ENCODE measurements at places on chromosomes 3 and 15.
A peak's percentile ranks its signal among the peaks of the same experiment; 100 is the strongest.

DNA sequence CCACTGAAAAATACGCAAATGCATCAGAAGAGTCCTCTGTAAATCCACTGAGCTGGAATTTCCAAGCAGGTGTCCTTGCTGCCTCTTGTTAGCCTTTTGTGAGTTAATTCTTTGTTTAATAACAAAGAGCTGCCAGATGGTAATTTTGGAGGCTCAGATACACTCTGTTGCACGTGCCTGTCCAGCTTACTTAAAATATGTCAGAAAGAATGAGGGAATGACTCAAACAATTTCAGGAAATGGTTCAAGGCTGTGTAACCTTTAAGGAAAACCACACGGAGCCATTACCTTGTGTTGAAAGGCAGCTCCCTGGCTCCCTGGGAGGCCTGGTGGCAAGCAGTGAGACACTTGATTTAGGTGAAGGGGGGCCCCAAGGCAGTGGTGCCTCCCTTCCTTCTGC, 302.2 kb upstream of the CTDSPL start:
- DNase-seq = no peak

GRCh38 chr3:45639044-45639392, 44.5 kb downstream of the LIMD1 start:
- no peak for DNase-seq

DNA sequence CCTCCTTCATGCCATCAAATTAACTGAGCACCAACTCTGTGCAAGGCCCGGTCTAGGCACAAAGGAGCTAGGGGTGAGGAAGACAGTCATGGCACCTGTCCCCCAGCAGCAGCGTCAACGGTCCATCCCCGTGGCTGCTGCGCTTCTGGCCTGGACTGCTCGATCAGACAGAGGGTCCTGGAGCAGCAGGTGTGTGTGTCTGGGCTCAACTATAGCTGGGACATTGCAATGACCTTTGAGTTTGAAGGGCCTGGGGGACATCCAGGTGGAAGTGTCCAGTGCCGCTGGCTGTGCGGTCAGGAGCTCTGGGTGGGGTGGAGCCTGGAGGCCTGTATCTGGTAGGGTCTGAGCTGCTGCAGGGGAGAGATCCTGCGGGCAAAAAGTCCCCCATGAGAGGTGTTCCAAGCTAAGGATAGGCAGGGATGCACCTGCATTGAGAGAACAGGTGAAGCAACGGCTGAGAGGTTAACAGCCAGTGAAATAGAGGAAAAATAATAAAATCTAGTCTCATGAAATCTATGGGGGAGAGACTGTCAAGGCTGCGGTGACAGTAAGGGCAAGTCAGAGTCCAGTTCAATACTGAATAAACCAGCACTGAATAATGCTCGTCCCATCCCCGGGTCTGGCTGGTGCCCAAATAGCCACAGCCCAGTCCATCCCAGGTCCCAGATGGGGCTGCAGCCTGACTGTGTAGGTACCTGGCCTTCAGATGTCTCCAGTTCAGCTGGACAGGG, 25.4 kb upstream of the SLC41A3 start:
- no peak for DNase-seq

GRCh38 chr15:77243135-77243534, 172.2 kb upstream of the TSPAN3 start:
- no peak for DNase-seq

GRCh38 chr3:25618028-25618427, 46.7 kb downstream of the TOP2B start:
- no peak for DNase-seq

- no peak for DNase-seq
Observed at GRCh38 chr15:80559320-80559693, 135.8 kb upstream of the ABHD17C start.

GRCh38 chr15:81911022-81911971, 134.5 kb downstream of the MEX3B start:
- DNase-seq = no peak

DNA sequence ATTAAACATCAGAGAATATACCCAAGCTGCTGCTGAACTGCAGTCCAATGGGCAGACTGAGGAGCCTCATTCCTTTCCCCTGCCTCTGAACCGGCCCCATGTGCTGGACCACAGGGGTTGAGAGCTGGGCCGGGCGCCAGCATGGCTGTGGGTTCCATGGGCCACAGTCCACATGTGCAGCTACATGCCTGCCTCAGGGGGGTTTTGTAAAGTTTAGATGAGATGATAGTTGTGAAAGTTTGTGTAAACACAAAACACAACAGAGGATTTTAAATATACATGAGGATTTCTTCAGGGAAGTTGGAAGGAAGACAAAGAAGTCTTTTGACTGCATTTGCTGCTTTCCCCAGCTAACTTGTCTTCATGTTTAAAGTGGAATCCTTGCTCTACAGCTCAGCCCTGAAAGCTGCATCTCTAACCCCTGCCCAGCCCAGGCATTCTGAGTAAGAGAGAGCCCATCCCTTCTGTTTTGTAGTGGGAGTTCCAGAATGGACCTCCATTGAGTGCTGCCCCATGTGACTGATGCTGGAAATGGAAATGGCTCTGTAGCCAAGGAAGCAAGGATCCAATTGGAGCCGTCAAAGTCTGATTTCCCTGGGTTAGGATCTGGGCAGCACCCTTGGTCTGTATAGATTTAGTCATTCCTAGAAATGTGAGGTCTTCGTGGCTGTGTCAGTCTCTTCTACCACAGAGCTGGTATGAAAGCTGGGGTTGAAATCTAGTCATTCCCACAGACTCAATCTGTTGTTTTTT, 17.5 kb downstream of the SLC12A8 start:
- no peak for DNase-seq

DNA sequence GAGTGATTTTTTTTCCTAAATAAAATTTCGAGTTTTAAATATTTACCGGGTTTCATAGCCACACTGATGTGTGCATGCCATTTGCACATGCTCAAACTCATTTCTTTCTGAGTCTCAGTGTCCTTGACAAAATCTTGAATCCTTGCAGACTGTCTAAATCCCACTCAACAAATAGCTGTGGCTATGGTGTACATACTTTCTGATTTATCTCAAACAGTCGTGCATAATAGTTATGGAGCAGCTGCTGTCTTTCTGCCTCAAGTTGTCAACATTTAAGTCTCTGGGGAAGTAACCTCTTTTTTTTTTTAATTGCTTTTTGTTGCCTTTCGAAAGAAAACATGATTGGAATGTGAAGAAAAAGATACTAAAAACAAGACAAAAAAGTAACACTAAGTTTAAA, 52.8 kb upstream of the UTS2B start:
- no peak for DNase-seq

GRCh38 chr3:109268181-109268580, 48.1 kb downstream of the DPPA2 start:
- no peak for DNase-seq

GRCh38 chr3:170144437-170144843, 37.1 kb downstream of the PHC3 start:
- no peak for DNase-seq

GRCh38 chr3:15051531-15051930, 13.6 kb downstream of the MRPS25 start:
- no peak for DNase-seq

DNA sequence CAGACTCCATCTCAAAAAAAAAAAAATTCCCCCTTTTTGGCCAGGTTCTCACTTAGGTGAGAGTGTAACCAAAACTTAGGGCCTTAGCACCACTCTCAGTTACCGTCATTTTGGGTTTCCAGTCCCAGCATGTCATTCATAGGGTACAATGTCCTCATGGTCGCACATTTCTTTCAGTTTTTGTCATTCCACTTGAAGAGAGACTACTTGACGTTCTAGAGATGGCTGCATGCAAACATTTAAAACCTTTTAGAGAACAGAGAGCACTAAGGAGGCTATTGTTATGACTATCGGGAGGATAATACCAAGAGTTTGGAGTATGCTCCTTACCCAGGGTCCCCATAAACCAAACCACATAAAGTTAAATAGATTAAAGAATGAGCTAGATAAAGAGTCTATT, 37.9 kb upstream of the THUMPD3 start:
- no peak for DNase-seq

DNA sequence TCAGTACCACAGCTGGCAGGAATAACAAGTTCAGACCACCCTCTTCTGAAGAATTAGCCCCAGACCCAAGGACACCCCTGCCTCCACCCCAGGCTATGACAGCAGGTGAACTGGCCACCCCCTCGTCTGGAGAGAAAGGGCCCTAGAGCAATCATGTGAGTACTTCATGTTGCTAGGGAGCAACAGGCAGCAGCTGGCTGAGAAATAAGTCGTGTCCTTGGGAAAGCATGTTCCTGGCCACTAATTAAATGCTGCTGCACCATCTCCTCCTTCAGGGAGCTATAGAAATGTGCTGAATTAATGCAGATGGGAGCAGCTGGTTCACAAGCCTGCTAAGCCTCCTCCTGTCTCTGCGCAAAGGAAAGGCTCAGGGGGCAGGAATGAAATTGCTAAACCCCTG, 31.5 kb downstream of the MRPS11 start:
- no peak for DNase-seq

DNA sequence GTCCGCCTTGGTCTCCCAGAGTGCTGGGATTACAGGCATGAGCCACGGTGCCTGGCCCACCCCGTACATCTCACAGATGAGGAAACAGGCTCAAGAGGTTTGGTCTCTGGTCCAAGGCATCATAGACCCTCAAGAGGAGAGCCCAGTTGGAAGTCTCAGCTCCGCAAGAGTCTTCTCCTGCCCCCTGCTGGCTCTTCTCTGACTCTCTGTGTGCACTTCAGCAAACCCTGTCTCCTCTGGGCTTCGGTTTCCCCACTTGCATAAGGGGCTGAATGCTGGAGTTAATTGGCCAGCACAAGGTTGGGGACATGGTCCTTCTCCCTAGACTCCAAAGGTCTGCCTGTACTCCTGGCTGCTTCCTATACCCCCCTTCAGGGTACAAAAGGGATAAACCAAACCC, 3.9 kb downstream of the MST1R start:
- no peak for DNase-seq

DNA sequence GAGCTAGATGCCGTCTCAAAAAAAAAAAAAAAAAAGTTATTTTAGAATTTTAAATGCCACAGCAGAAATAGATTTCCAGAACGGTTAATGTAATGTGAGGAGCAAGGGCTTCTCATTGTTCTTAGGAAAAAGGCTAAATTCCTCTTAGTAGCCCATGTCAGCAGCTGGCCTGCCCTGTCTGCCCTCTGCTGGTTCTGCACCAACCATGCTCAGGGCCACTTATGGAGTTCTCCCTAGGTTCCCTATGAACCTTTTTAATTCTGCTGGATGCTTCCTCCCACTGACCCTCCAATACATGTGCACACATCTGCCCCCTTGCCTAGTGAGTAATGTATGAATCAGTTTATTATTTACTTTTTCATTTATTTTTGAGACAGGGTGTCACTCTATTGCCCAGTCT, 32.2 kb upstream of the DPPA4 start:
- no peak for DNase-seq

DNA sequence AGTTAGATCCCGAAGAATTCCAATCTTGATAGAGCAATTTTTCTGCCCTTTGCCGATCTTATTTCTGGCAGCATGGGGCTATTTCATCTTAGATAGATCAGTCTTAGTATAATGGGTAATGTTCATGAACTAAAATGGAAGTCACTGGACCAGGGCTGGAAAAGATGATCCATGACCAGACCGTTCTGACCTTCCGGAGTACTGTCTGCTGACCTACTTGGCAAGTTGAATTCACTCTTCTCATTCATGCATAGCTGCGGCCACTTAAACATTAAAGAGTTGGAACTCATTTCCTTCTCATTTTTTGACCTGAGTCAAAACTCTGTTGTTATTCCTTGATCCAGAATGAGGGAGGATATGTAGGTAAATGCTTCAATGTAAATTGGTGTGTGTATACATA, 32.5 kb downstream of the GMNC start:
- DNase-seq = no peak

- DNase-seq = peak; percentile 22
Observed at GRCh38 chr3:125357032-125357658, 18.0 kb downstream of the ZNF148 start.

- DNase-seq = no peak
Observed at GRCh38 chr15:55894399-55894965, 98.9 kb downstream of the NEDD4 start.

DNA sequence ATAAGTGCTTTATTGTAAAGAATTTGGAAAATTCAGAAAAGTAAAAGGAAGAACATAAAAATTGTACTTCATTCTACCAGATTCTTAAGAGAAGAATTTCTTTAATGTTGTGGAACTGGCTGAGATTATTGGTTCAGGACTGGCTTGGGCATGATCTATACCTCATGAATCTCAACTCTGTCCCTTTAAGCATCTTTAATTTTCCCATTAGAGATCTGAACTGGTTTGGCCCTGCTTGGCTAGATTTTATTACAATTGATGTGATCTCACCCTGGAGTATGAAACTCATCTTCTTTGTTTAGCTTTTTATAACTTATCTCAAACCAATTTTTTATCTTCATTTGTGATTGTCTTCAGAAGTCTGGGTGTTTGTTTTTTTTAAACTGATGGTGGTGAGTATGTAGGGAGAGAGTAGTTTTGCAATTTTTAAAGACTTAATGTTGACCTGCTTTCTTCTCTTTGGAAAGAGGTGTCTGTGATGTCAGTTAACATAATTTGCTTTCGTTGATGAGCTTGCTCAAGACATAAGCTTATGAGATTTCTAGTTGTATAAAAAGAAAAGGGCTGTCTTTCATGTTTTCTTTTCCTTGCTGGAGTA, 61.9 kb downstream of the ZNF609 start:
- no peak for DNase-seq

DNA sequence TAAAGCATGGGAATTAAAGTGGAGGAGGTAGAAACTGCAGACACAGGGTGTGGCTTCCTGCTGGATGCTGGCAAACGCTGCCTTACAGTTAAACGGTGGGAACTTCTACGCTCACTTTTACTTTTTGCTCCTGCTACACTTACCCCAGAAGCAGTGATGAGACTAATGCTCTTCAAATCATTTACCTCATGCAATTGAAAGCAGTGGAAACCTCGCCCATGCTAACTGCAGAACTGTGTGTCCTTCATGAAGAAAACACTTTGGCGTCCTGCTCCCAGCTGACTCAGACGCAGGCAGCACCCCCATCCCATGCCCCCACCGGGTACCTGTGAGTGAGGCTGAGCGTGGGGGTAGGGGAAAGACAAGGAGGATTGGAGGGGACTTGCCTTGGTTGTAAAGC, 31.8 kb downstream of the UPK1B start:
- no peak for DNase-seq

GRCh38 chr15:52557274-52557641, 11.6 kb downstream of the ARPP19 start:
- no peak for DNase-seq

DNA sequence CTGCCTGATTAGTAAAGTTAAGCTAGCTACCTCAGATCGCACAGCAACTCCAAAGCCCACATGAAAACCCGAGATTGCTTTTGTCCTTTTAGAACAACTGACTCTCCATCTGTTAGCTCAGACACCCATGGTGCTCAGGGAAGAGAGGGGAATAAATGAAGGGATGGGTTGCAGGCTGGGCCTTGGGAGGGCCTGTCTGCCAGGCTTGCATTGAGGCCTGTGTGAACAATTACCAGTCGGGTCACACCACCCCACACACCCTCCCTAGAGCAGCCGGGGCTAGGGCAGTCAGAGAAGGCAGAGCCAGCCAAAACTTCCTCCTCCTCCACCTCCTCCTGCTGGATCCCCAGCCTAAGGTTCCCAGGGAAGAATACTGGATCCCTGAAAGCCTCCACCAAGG, 8.8 kb upstream of the PRKAR2A start:
- no peak for DNase-seq
